ENCODE measurements at places on chromosomes 7 and 10.

- no peak for DNase-seq
Measured at GRCh38 chr7:43849047-43849446, 20.3 kb downstream of the MRPS24 start.

DNA sequence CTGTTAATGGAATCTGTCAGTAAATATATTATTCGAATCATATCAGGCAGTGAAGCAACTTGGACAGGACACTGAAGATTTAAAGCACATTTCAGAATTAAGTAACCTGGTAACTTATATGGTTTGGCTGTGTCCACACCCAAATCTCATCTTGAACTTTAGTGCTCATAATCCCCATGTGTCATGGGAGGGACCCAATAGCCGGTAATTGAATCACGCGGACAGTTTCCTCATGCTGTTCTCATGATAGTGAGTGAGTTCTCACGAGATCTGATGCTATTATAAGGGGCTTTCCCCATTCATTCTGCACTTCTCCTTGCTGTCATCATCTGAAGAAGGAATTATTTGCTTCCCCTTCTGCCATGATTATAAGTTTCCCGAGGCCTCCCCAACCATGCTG lies 83.2 kb upstream of the COL1A2 start:
- no peak for DNase-seq

DNA sequence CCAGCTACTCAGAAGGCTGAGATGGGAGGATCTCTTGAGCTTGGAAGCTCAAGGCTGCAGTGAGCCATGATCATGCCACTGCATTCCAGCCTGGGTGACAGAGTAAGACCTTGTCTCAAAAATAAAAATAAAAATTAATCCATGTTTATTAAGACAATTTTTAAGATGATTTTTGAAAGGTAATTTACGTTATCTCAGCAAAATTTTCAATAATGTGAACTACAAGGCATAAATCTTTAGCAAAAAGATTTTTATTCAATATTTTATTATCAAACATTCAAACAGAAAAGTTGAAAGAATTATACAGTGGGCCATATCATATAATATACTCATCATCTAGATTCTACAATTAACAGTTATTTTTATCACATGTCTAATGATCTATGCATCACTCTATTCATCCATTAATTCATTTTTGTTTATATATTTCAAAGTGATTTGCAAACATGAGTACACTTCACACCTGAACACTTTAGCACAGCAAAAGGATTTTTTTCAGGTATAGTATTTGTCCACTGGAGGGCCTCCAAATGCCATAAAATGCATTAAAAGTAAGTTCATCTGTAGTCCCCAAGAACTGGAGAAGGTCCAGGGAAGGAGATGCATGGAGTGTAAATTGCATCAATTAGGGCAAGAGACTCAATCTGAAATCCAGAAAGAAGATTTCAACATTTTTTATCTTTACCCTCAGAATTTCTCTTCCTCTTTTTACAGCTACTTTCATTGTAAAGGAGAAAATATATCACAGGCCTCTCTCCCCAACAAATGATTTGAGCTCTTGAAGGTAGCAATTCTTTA lies 38.6 kb upstream of the RSBN1L start:
- DNase-seq = no peak

- DNase-seq = no peak
Measured at GRCh38 chr7:107924841-107925504, 34.0 kb downstream of the DLD start.

DNA sequence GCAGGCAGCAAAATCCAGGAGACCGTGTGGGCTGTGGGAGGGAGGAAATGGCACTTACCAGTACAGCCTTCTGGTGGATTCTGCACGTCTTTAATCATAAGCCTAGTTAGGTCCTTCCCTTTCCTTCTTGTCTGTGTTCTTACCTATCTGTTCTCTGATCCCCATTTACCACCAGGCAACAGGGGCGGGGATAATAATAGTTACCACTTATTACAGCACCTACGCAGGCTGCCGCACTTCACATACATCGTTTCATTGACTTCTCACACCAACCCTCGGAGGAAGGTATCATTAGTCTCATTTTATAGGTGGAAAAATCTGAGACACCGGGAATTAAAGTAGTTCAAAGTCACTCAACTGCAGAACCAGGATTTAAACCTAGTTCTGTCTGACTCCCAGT lies 4.5 kb upstream of the EPHA1 start:
- no peak for DNase-seq

DNA sequence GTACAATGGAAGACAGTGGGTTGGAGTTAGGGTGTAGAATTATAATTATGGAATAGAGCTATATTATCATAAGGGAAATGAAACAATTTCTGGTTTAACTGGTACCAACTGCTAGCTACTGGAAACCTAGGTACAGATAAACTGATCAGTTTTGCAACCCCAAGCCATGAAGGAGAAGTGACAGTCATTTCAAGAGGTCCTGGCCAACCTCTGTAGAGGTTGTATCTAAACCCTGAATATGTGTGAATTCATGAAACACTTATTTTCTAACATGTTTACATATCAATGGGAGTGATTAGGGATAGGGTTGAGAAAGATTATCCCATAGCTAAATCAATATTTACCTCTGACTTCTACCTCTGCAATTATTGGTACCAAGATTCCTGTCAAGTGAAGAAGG lies 29.9 kb upstream of the CC2D2B start:
- no peak for DNase-seq

DNA sequence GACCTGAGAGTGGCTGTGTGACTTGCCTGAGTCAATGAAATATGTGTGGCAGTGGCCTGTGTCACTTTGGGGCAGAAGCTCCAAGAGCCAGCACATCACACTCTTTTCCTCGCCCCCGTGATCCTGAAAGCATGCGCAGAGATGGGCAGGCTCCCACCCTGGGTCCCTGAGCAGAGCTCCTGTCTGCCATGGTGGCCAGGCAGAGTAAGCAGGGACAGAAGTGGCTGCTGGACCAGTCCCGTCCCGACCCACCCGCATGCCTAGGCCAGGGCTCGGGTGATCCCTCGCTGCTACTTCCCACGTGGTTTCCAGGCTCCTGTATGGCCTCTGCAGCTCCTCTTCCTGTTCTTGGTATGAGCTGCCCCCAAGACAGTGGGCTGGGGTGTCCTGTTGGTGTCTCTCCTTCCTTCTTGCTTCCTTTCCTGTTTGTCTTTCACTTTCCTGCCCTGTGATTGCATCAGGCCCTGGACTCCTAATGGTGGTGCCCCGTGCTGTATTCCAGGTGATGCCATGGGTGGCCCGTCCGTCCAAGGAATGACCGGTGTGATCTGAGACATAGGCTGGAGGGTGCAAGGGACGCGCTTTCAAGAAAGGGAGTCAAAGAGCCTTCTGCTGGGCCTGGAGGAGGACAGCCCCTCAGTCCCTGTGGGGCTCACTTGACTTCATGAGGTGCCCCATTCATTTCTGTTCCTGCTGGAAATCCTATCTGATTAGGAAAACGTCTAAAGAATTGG lies 71.4 kb upstream of the SHH start:
- DNase-seq = no peak

GRCh38 chr7:116443101-116443523 lies 56.4 kb upstream of the CAV2 start:
- DNase-seq = no peak

DNA sequence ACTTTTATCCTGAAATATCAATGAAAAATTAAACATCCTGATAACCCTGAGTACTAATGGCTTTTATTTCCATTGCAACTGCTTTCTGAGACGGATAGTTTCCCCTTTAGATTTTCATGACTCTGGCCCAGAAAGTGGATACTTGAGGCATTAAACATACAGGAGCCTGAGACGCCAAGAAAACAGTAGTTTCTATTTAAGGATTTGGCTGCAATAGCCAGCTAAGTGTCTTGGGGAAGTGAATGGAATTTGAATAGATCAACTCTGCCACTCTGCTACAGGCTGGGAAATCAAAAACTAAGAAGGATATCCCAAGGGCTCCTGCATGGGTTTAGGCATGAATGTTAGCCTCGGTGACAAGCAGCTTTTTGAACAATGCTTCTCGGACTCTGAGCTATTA lies 24.7 kb upstream of the GPAM start:
- DNase-seq = no peak

DNA sequence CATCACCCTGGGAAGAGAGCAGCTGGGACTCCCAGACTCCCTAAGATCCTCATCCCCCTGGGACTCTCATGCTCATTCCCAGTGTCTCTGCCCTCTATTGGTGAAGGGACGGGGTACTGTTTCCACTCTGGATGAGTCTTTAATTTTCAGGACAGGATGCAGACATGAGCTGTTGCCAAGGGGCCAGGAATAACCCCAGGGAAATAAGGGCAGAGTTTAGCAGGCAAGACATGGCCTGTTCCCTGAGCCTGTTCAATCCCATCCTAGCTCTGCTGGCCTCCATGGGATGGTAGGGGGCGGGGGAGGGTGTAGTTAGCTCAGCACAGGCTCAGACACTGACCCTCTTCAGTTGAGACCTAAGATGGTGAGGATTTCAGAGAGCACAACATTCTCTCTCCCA lies 14.0 kb downstream of the C10orf105 start:
- DNase-seq = no peak

- no peak for DNase-seq
Measured at GRCh38 chr7:50273301-50273700, 31.2 kb upstream of the IKZF1 start.

- no peak for DNase-seq
Measured at GRCh38 chr7:82036146-82036886, 266.5 kb upstream of the HGF start.

DNA sequence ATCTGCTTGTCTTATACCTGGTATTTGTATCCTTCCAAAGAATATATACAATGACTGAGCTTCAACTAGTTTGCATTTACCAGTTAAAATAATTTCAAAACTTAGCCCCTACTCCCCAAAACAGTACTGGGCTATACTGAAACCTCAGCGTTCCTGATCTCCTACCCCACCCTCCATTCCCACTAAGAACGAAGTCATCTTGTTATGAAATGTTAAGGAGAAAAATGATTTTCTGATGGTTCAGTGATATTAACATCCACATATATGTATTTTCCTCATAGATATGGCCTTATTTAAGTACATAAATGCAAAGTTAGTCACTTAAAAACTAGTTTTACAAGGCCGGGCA lies 28.9 kb upstream of the ANAPC16 start:
- no peak for DNase-seq

Data from D721Med (cell line).